Kasumi-1 (cell line): ENCODE measurements at places on chromosomes 7 and 10.

GRCh38 chr7:778968-779451 is 51.9 kb upstream of the PRKAR1B start:
- DNase-seq = no peak

DNA sequence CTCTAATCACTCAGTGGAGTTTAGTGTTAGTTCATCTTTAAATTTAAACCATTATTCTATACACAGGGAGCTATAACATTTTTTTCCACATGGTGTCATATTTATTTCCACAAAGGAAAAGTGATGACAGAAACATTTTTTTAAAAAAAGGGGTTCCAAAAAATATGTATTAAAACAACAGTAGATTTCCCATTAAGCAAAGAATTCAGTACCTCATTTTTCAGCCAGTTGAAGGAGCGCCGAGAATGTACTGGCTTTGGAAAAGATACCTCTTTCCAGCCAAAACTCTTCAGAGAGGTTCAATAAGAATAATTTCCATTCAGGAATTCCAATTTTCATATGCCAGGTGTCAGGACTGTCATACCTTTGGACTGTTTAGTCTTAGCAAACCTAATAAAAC is 250.5 kb upstream of the MEOX2 start:
- no peak for DNase-seq

- no peak for DNase-seq
Observed at GRCh38 chr10:3784510-3785250, at the start of gene KLF6. Gene KLF6, minus strand, starts transcription at chr10:3785209. Its CDS starts 195 bp downstream, at chr10:3785014.

- no peak for DNase-seq
Observed at GRCh38 chr10:101493782-101494281, 94.2 kb downstream of the POLL start.

- no peak for DNase-seq
Observed at GRCh38 chr10:53675177-53675576, 902.6 kb upstream of the MBL2 start.

DNA sequence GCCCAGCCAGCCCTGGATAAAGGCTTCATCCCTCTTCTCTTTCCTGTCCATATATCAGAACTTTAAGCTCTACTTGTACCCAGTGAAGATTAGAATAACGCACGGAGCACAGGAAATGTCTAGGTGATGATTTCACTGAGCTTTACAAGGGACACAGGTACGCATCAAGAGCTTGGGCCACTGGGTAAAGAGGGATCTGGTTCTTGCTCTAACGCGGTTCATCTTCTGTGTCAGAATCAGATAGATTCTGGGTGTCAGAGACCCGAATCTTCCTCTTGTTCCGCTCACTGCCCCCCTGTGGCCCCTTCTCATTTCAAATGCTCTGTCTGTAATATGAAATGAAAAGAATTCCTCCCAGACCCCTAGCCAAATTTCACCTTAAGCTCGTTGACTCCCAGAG is 24.7 kb downstream of the IL2RA start:
- no peak for DNase-seq

GRCh38 chr10:5731559-5731958 is 46.9 kb downstream of the TASOR2 start:
- DNase-seq = no peak

- no peak for DNase-seq
Observed at GRCh38 chr10:84765086-84765485, 436.7 kb downstream of the CCSER2 start.

- DNase-seq = no peak
Observed at GRCh38 chr7:11648101-11648500, 183.9 kb downstream of the THSD7A start.

DNA sequence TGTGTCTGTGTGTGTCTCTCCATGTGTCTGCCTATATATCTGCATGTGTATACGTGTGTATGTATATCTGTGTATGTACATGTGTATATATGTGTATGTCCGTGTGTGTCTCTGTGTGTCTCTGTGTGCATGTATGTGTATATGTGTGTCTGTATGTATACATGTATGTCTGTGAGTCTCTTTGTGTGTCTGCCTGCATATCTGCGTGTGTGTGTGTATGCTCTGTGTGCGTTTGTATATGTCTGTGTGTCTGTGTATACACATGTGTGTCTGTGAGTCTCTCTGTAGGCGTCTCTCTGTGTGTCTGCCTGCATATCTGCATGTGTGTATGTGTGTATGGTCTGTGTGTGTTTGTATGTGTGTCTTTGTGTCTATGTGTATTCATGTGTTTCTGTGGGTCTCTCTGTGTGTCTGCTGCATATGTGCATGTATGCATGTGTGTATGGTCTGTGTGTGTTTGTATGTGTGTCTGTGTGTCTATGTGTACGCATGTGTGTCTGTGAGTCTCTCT is 23.7 kb upstream of the KLF6 start:
- no peak for DNase-seq

DNA sequence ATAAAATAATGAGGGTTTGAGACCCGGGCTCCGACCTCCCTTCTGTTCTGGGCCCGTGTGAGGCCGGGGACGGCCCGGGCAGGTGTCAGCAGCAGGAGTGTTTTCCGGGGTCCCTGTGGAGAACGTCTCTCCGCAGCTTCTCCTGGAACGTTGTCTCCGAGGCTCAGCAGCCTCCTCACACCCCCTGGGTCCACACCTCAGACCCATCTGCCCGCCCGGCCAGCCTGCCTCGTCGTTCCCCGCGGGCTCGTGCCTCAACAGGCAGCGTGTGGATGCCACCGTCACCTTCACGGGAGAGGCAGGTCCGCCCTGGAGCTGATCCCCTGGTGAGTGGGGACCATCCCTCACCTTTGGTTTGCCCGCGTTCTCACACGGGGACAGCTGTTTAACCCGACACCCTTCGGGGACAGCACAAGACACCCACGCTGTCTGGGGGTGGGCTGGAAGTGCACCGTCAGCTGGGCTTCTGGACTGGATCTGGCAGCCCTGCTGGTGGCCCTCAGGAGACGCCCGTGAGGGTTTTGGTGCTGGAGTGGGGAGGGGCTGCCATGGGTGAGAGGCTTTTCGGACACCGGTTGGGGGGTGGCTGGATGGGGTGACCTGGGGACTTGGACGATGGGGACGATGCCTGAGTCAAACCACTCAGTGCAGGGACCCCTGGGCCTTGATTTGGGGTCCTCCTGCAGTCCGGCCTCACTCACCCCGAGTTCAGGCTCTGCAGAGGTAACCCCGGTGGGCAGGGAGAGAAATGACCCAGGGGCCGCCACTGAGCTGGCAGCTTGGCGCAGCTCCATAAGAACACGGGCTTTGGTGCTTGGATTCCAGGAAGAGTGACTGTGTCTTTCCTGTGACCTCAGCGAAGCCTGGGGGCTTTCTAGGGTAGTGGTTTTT is 131.7 kb downstream of the DNAJB6 start:
- no peak for DNase-seq

GRCh38 chr10:122173766-122174435 is 97.2 kb upstream of the BTBD16 start:
- no peak for DNase-seq

- DNase-seq = peak; percentile 7
Observed at GRCh38 chr10:101566333-101567164, 21.5 kb downstream of the POLL start.

DNA sequence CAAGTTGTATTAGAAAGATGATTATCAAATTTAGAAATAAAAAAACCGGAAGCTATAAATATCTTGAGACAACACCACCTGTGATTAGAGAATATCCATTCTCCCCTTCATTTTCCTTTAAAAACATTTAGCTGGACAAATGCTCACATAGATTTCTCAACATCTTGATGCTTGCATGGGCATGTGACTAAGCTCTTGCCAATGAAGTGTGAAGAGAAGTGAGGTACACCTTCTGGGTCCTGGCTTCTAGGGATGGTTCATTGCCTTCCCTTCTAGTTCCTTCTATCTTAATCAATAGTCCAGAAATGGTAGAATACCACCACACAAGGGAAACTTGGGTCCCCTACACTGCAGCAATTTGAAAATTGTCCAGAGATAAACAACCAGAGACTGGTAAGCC is 41.0 kb downstream of the WAPL start:
- DNase-seq = no peak

DNA sequence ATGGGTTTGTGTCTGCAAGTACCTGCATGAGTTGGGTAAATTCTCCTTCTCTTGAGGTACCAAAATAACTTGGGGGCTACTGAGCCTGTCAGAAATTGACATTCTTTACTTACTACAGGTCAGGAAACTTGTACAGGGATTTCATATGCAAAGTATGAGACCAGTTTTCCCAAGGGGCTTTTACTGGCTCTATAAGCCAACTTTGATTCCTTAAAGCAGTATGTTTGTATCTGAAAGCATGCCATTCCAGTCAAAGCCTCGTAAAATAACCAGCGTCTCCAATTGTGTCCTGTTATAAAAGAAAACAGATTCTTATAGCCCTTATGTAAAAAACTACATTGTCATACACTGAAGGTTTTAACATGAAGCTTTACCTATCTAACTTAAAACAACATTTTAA is 90.2 kb downstream of the ZNF467 start:
- DNase-seq = no peak

DNA sequence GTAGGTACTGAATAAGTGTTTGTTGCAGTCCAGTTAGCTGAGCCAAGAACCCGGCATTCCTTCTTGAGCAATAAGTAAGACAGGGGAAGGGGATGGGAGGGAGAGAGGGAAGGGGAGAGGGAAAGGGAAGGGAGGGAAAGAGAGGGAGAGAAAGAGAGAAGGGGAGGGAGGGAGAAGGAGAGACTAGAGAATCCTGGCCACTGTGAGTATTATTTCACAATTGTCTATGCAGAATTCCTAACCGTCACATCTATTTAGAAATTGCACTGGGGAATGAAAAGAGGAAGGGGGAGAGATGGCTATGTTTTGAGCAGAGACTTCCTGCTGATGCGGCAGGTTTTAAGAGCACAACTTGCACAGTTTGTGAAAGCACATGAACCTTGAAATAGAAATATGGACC is 251.4 kb upstream of the ZMIZ1 start:
- peak; percentile 81 for DNase-seq

DNA sequence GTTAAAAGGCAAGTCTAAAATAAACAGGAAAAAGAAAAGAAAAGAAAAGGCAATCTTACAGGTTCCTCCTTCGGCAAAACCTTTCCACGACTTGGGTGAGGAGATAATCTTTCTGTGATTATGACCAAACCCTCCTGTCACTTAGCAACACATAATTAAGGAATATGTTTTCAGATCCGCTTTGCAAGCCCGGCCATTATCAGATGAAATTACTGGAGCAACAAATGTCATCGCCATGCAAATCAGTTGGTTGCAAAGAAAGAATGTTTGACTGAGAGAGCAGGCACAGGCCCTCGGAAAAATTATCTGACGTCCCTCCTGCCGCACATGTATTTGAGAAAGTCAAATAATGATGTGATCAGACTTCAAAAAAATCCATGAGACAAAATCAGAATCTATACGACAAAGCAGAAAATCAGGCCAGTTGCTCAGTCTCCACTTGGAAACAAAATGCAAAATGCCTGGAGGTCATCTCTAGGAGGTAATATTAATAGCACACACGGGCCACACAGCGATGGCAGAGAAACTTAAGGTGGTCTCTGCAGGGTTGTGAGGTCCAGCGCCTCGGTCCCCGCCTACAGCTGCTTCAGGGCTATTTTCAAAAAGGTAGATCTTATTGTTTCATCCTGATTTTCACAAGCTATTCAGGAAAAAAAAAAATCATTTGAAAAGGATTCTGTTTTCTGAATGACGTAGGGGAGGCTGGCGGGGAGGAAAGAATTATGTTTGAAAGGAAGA is 82.7 kb downstream of the ZRANB1 start:
- no peak for DNase-seq

DNA sequence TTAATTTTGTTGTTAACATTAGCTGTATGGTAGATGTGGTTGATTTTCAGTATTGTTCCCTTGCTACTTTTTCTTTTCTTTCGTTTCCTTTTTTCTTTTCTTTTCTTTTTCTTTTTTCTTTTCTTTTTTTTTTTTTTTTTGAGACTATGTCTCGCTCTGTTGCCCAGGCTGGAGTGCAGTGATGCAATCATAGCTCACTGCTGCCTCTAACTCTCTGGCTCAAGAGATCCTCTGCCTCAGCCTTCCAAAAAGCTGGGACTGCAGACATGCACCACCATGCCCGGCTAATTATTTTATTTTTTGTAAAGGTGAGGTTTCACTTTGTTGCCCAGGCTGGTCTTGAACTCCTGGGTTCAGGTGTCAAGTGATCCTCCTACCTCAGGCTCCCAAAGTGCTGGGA is 14.4 kb downstream of the SLC26A3 start:
- no peak for DNase-seq

DNA sequence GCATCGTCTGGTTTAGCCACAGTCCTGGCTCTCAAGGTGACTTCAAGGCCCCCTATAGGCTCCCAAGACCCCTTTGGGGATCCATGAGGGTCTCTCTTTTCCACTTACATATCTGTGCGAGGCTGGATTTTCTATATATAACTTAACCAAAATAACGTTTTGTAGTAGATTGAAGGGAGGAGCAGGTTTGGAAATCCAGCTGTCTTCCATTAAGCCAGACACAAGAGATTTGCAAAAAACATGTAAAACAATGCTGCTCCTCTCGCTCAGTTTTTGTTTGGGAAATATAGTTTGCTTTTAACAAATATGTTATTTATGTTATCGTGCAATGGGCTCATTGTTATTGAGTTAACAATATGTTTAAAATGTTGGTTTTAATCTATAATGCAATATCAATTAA is 811.2 kb downstream of the TYW1 start:
- no peak for DNase-seq

DNA sequence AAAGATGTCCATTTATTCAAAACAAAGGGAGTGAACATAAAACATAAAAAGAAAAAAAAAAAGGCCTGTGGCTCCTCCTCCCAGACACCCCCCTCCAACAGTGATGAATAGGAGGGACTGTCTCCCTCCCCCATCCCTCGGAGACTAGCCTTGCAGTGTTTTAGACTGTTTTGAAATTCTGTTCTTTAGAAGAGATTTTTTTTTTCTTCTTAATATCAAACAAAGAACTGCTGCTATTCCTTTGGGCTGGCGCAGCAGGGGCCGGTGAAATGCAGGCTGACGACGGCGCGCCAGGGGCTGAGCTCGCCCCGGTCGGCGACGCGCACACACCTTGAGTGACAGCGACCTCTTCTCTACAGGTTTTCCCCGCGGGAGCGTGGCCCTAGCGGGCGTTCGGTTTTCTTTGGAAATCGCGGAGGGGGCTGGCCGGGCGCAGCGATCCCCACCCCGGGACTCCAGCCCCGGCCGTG is at the start of gene LANCL2:
LANCL2 (plus strand) TSS at position 133 of the 470 bp plus-strand sequence. CDS start 689 bp downstream, outside the sequence.
- peak; percentile 55 for DNase-seq

GRCh38 chr10:110789604-110790433 is 81.9 kb upstream of the PDCD4 start:
- DNase-seq = no peak

DNA sequence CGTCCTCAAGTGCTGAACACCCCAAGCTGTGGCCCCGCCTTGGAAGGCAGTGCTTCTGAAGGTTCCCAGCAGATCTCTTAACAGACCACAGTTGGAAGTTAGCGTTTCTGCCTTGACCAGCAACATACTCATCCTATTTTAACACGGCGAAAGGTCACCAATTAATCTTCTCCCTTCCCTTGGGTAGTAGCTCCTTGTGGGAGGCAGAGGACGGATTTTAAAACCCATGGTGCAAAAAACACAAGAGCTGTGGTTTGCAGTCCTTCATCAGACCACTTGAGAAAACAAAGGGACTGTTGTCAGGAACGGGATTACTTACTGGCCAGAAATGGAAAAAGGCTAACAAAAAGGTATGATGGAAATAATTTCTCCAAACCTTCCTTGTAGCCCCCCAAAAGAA is 87.3 kb downstream of the BEND7 start:
- no peak for DNase-seq

GRCh38 chr7:105745681-105746330 is 130.6 kb downstream of the ATXN7L1 start:
- DNase-seq = no peak
